Mesendoderm (in vitro differentiated cells): ENCODE measurements at places on chromosomes 12 and 14.

DNA sequence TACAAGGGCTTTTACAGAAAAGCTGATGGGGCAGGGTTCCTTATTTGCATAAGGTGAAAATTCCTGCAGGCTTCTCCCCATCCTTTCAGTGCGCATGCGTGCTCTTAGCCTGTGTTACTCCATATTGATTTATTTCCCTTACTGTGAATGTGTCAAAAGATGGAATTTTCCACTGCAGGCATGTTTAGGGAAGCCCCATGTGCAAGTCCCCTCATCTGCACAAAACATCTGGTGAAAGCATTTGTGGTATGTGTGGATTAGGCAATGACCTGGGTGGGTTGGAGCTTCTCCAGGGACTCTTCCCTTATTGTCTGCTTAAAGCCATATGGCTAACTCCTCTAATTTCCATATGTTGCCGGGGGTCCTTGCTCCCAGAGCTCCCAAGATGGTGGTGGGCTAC lies 912.7 kb upstream of the LRFN5 start:
- DNase-seq = no peak

DNA sequence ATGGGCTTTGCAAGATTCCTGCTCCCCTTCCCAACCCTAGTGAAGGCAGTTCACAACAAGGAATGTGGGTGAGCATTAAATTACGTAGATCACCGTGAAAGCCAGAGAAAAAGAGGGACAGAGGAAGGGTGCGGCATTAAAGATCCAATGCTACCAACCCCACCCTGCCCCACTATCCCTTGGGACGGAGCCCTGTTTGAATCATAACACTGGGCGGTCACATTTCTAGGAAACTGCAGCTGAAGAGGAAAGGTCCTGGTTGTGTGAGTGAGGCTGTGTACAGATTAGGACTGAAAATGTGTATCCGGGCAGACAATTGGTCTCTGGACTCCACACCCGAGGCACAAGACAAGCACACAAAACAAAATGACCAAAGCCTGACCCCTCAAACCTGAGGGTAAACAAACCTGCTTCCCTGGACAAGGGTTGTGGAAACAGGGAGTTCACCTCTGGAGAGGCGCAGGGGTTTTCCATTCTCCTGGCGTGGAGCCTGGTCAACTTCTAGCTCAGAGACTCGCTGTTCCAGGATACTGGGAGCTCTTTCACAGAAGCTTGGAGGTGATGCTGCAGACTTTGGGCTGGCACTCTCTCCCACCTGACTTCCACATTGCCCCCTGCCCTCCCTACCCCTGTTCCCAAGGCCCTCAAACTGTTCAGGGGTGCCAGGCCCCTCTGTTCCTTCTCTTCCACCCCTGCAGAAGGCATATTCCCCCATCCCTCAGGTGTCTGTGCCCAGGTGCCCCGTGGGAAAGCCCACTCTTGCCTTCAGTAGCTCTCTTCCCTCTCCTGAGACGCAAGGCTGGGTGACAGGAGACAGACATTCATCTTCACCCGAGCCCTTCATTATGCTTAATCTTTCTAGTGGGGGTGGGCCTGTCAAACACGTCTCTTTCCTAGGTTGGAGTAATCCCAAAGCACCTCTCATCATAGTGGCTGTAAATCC lies 16.5 kb downstream of the NINJ2 start:
- no peak for DNase-seq

DNA sequence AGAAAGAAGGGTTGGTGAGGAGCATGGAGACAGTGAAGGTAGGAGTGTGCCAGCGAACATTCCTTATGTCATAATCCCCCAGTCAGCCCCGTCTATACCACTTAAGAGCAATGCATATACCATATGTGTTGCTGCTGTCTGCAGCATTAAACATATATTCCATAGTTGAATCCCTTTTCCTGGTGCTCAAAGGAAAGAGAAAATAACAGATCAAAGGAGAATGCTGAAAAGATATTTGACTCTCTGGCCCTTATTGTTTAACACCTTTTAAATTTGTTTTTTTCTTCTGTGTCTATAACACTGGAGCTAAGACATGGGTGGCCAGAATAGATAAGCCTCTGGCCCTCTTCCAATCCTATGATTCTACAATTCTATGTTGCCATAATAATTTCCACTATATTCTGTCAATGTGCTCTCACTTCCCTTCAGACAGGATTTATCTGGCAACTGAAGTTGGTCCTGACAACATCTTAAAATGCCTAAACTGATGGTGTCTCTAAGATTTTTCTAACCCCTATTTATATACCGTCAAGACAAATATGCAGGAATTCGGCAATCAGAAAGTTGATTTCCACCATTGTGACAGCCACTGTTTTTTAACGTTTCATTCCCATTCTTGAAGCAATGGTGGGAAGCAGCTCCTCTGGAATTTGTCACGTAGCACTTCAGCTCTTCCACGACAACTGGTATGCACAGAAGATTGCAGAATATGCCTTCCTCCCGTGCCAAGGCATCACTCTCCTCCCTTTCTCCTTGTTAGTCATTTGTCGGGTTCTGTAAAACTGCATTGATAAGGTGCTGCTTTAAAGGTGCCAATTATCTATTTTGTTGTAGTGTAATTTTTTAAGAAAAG lies 204.7 kb downstream of the BCAT1 start:
- peak; percentile 72 for DNase-seq

GRCh38 chr14:45785240-45785639 lies 532.2 kb upstream of the MIS18BP1 start:
- no peak for DNase-seq

GRCh38 chr14:32679927-32680612 lies 258.6 kb upstream of the NPAS3 start:
- no peak for DNase-seq
